Brain pericyte (primary cell): ENCODE measurements at places on chromosomes 4 and X.

GRCh38 chrX:23670528-23670927 is 3.2 kb downstream of the PRDX4 start:
- no peak for DNase-seq

GRCh38 chr4:22573198-22573597 is 57.3 kb upstream of the ADGRA3 start:
- no peak for DNase-seq

DNA sequence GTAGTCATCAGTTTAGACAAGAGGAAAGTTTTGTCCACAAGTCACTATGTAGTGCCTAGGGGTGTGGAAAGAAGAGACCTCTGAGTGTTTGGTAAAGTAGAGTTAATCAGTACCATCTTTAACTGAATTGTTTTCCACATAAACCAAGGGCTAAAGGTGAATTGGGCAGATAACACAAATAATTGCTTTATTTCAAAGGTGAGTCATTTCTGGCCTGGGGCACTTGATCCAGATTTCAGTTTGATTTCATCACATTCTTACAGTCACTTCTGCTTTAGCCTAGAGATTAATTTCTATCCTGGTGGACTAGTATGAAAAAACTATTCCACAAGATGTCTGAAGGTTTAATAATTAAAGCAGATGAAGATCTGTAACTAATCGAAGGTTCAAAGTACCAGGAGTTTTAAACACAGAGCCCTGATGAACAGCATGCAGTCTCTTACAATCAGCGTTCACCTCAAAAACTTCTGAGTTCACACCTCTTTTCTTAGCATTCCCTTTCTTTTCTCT is 74.5 kb upstream of the BOD1L1 start:
- no peak for DNase-seq

DNA sequence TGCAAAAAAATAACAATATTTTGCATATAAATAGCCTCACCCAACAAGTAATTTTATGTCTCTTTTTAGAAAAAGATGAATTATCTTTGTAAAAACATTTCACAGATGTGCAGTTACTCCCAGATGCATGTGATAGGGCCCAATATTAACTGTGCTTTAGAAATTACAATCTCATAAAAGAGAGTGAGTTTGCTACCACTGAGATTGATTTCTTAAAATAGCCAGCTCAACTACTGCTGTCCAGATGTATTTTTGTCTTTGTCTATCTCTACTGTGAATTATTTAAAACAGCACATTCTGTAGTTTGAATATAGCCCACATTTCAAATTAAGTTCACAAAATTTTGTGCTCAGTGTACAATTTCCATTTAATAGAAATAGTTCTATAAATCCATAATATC is 177.0 kb upstream of the TTC29 start:
- DNase-seq = no peak

GRCh38 chr4:167722487-167722808 is 369.9 kb upstream of the ANXA10 start:
- no peak for DNase-seq

DNA sequence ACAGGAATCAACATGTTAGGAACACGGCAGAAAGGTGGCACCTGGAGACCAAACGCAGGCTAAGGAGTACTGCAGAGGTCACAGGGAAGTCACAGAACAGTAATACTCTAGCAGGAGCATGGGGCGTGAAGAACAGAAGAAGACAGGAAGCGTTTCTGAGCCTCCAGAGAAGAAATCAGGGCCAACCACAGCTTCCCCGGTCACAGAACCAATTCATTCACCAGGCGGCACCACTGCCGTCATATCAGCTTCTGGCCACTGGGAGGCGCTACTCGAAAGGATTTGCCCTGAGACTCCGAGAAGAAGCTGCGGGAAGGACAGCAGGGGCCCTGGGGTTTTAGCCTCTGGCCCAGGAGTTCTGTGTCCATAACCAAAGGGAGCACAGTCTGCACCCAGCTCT is 78.0 kb upstream of the DRD5 start:
- DNase-seq = no peak

DNA sequence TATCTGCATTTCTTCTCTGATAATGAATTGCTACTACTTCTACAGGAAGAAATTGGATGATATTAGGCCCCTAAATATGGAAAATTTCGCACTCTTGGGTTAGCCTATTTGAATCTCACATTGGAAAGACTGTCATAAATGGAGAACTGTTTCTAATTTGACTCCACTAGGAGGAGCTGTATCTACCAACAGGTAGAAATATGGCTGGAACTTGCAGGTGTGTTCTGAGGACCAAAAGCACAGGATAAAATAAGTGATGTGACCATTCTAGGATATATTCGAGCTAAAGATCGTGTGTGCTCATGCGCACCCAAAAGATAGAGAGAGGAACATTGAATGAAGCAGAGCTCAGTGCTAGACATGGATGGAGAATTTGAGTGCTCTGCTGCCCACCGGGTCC is 4.8 kb upstream of the NKAP start:
- no peak for DNase-seq
